ENCODE measurements at places on chromosomes 1 and 21. TPM values are rescaled to one million over a fixed set of nuclear protein-coding genes. Genes with fewer than 3 reads are reported as not detected.

The GCSAML gene
- total RNA-seq: not detected

The LRRC8C gene
- total RNA-seq: 3.5 TPM

The BARHL2 gene
- total RNA-seq: not detected

The FALEC gene
- total RNA-seq: not detected

The DNALI1 gene
- total RNA-seq: 10.5 TPM

The AGMAT gene
- 0.19 TPM for total RNA-seq

The EFCAB7 gene
- total RNA-seq: 7.5 TPM

The S100A7 gene
- not detected for total RNA-seq
